SK-N-SH (cell line): ENCODE measurements at places on chromosomes 12 and 14.

DNA sequence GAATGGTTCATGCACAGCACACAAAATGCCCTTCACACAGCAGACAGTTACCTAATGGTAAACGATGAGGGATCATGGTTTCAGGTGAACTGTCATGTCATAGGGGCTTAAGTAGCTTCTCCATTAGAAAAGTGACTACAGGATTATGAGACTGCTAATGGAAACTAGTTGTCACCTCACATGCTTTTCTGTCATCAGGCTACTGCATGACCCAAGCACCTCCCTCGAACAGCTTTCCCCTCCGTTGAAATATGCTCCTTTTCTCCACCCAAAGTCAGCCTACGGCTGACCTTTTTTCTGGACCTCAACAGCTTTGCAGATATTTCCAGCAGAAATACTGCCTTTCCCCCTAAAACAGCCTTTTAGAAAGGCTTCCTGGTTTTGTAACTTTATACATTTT is 467.3 kb downstream of the EGLN3 start:
- no peak for DNase-seq

DNA sequence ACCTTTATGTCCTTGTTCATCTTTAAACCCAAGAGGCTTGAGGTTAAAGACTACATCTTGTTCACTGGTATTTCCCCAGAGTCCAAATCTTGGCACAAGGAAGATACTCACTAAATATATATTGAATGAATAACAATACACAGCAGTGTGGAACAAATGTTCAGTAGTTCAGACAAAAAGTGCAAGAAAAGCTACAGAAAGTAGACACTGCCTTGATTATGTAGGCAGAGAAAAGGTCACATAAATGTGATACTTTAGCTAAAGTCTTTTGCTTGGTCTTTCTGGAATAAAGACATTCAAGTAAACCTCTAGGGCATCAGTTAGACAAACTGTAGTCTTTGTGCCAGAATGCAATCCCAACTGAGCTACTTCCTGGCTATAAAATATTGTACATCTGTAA is 157.0 kb downstream of the TMEM117 start:
- no peak for DNase-seq

DNA sequence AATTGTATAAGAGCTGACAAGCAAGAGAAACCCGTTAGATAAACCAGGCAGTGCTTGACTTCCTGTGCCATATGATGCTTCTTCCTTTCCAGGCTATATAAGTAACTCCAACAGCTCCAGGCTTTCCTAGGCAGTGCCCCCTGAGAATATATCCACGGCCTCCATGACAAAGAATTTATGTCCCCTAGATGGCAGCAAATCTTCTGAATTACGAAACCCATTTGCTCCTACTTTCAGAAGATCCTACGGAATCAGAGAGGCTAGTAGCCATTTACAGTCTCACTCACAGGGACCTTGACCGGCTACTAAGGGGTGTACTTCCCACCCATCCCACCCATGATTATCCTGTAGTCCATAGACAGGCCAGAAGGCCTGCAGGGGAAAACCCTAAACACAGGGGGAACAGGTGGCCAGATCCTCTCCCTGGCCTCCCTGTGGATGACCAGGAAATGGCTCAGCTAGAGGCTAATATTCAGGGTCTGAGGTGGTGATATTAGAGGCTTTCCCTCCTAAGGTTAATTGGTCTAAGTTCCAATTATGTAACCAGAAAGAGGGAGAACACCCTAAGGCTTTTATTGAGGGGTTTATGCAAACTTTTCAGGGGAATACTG is 77.2 kb upstream of the DCD start:
- DNase-seq: no peak

- no peak for DNase-seq
These were observed 18.6 kb downstream of the LTBP2 start for GRCh38 chr14:74593241-74593953.

DNA sequence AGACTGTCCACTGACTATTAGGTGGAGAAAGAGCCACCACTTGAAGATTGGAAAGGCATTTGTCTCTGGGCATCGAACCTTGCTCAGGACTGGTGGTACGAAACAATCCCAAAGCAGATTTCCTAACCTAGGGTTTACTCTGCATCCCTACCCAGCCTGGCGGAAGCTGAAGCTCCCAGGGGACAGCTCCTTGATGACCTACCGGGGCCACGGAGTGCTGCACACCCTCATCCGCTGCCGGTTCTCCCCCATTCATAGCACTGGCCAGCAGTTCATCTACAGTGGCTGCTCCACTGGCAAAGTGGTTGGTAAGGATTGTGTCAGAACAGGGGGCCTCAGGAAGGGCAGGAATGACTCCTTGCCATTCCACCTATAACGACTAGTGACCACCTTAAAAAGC is 6.5 kb upstream of the NRL start:
- no peak for DNase-seq

GRCh38 chr12:56998316-56998715 is 8.0 kb downstream of the ZBTB39 start:
- DNase-seq: no peak

GRCh38 chr14:61355892-61356325 is 34.5 kb downstream of the PRKCH start:
- no peak for DNase-seq

- no peak for DNase-seq
These were observed 7.1 kb downstream of the MAP3K12 start for GRCh38 chr12:53492188-53492587.

DNA sequence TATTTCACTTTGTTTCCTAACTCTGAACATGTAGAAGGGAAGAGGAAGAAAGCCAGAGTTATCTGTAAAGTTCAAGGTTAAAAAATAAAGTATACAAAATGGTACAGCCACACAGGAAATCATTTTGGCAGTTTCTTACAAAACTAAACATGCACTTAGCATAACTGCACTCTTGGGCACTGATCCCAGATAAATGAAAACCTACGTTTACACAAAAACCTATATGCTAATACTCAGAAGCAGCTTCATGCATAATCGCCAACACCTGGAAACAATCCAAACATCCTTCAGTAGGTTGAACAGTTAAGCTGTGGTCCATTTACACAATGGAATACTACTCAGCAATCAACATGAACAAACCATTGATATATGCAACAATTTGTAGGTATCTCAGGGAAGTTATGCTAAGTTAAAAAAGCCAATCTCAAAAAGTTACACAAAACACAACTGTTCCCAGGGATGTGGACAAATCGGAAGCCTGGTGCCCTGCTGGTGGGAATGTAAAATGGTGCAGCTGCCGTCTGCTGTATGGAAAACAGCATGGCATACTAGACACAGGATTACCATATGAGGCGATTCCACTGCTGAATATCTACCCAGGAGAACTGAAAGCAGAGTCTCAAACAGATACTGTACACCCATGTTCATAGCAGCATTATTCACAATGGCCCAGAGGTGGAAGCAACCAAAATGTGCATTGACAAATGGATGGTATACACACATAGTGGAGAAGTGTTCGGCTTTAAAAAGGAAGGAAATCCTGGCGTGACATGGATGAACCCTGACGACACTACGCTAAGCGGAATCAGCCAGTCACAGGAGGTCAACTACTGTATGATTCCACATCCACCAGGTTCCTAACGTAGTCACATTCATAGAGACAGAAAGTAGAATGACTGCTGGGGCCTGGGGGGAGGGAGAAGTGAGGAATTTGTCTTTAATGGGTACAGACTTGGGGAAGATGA is 37.7 kb downstream of the NRDE2 start:
- no peak for DNase-seq

GRCh38 chr14:48788771-48789170 is 797.4 kb downstream of the RPS29 start:
- DNase-seq: no peak

- no peak for DNase-seq
These were observed 98.1 kb upstream of the GRIP1 start for GRCh38 chr12:66776974-66777373.

DNA sequence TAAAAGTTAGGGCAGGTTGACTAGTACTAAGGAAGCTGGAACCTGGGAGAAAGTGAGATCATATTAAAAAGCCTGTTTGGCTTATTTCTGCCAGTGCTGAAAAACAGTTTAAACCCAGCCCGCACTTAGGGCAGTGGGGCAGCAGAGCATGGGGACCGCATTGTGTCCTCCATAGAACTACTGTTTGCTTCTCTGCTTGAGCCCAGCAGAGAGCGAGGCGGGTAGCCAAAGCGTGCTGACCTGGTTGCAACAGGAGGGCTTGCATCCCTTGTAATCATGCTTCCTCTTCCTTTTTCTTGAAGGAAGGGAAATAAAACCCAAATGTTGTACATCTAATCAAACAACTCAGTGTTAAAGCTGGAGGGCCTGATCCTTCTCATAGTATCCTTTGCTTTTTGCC is 82.5 kb upstream of the HOXC13 start:
- no peak for DNase-seq

- DNase-seq: peak; percentile 28
These were observed 207.5 kb upstream of the RTL1 start for GRCh38 chr14:101110729-101111619.

- DNase-seq: no peak
These were observed 180.7 kb upstream of the NRXN3 start for GRCh38 chr14:77989441-77989991.

DNA sequence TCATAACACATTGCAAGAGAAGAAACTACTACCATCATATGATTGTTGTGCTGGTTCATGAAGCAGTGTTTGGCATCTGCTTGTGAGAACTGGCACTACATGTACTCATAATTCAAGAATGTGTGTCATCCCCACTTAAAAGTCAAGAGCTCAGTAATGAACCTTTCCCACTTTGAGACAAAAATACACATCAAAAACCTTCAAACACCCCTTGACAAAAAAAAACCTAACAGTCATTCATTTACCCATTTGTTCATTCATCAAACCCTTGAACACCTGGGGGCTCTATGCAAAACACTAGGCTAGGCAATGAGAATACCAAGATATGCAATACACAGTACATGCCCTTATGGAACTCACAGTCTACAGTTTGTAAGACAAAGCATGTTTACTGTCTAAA is 40.0 kb downstream of the KIF21A start:
- no peak for DNase-seq

DNA sequence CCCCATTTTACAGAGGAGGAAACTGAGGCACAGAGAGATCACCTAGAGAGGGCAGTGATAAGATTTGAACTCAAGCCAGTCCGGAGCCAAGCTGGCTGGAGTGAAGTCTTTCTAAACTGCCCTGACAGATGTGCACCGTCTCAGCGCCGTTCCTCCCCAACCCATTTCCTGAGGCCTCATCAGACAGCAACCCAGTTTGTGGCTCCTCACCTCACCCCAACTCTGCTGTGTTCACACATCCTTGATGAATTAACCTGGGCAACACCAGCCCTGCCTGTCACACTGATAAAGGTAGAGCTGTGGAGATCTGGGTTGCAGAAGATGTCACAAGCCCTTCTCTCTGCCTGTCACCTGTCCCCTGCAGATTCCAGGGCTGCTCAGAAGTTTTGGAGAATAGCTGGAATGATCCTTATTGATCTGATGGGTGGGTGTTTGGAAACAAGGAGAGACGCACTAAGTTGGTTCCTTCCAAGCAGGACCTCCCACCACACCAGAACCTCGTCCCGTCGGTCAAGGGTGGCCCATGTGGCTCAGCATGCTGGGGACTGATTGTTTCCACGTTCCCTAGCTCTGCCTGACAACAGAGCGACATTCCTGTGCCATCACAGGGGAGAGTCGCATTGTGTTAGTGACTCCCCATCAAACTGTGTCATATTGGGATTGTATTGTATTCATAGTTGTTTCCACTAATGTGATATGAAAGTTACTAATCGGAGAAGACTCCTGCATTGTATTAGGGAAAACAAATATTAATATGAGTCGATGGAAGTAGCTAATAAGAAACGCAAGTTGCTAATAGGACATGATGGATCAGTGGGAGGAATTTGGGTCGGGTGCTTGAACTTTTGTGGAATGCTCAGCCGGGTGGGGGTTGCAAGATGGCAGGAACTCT is 200.6 kb downstream of the PHETA1 start:
- DNase-seq: no peak
